Activated T-helper 2 cell treated with anti-CD3 and anti-CD28 coated beads, Interferon-gamma antibody, Interleukin-2, Interleukin-4, amounts not matched to agents 10 μg/mL and 5 μg/mL and 100 μg/mL, durations not matched to agents 14 hours and 24 hours and 36 hours (primary cell): ENCODE measurements at places on chromosomes 6 and 20.

GRCh38 chr20:45154183-45154582 lies 20.5 kb upstream of the PI3 start:
- no peak for DNase-seq

- DNase-seq, result no peak
Measured at GRCh38 chr6:140572129-140572528, 1197.7 kb upstream of the CITED2 start.

DNA sequence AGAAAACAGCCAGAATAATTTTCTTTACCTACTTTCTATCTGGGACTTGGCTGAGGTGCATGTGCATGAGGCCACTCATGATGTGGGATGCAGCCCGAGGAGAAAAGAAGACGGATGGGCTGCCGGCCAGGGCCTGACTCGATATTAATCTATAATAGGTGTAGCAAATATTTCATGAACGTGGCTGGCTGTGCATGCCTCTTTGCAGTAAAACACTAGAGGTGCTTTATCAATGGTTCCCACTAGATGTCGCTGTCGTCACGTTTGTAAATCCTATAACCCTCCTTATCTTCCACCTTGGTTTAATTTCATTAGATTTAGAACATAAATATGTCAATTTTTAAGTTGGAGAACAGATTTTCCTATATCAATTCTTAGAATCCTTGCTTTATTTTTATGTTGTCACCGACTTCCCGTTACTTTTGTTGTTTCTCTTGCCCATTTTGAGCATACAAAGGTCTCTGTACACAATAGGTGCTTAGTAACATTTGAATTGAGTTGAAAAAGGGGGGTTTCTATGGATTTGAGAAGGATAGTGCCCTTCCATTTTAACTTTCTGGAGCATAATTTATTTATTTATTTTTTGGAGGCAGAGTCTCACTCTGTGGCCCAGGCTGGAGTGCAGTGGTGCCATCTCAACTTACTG lies 19.6 kb upstream of the FERMT1 start:
- peak; percentile 12 for DNase-seq

- DNase-seq, result no peak
Measured at GRCh38 chr6:145315982-145316600, 419.2 kb downstream of the EPM2A start.

DNA sequence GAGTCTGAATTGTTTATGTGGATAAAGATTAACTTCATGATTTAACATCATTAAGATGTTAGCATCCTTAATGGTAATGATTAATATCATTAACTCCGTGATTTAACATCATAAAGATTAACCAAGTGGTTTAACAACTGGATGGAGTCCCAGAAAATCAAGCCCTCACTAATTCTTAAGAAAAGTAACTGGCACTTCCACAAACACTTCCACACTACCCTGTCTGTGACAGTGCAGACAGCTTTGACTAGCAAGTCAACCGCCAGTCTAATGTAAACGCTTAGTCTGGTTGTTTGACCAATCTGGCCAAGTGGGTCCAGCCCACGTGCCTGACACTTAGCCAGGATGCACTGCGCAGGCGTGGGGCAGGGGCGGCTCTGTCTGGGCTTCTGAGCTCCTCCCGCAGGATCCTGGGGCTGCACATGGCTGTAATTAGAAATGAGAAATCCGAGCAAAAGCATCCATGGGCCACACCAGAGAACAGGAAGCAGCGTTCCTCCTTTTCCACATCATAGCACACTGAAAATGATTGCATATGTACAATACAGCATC lies 424.2 kb downstream of the FOXA2 start:
- no peak for DNase-seq

DNA sequence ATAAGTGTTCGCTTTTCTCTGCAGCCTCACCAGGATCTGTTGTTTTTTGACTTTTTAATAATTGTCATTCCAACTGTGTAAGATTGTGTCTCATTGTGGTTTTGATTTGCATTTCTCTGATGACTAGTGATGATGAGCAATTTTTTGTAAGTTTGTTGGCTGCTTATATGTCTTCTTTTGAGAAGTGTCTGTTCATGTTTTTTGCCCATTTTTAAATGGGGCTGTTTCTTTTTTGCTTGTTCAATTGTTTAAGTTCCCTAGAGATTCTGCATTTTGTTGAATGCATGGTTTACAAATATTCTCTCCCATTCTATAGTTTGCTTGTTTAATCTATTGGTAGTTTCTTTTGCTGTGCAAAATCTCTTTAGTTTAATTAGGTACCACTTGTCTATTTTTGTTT lies 295.9 kb downstream of the PACRG start:
- DNase-seq, result no peak

GRCh38 chr6:16512544-16513290 lies 248.5 kb downstream of the ATXN1 start:
- DNase-seq, result no peak
